ENCODE measurements at places on chromosomes 2 and 18. TPM values are rescaled to one million over a fixed set of nuclear protein-coding genes. Genes with fewer than 3 reads are reported as not detected.
A peak's percentile ranks its signal among the peaks of the same experiment; 100 is the strongest.

Gene LAMA1
- total RNA-seq = 3.1 TPM

Gene DLX2
- total RNA-seq = not detected

Gene RIF1
- total RNA-seq = 49.1 TPM

Gene SF3B6
- total RNA-seq = 60.5 TPM

Gene EML6
- total RNA-seq = 2.7 TPM

Gene SERPINB12
- total RNA-seq = not detected

Gene FAP
- 28.6 TPM for total RNA-seq

Gene POTEC
- total RNA-seq = not detected

Gene TMEM178A
- 2.0 TPM for total RNA-seq

Gene IL1RL2
- 0.54 TPM for total RNA-seq

Gene MARCO
- 29.2 TPM for total RNA-seq

DNA sequence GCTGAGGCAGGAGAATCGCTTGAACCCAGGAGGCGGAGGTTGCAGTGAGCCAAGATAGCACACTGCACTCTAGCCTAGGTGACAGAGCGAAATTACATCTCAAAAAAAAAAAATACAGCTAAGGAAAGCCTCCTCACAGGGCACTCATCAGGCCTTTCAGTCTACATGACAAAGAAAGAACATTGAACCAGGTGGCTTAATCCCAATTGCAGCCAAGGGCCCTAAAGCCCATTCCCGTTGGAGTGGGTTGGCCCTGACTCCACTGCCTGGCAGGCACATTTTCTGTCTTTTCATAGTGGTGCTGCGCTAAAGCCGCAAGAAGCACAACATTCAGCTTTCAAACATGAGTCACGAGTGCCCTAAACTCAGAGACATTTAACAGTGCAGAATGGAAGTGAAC is 372.5 kb downstream of the RNF144A start:
- H3K27ac ChIP-seq = no peak overlapping the region
- no peaks in the 10 kb centered on the region for H3K27me3 ChIP-seq
- no peaks in the 10 kb centered on the region for H3K36me3 ChIP-seq
- H3K4me3 ChIP-seq = no peak overlapping the region

DNA sequence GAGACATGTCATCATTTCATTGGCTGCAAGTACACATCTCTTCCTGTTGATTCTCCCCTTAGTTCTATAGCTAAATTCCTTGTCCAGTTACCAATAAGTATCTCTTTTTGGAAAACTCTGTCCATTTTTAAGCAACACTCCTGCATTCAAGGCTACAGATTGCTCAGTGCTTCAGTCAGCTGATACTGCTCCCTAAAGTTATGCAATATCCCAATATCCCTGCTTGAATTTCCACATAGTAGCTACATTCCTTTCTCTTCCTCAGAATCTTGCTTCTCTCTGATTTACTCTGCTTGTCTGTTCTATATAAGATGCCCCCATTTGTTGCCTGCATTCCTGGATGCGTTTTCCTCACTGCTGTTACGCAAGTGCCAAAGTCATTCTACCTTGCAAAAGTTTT is 109.8 kb downstream of the PARD3B start:
- no peak for DNase-seq
- no peaks in the 10 kb centered on the region for H3K27me3 ChIP-seq
- no peak overlapping the region for H3K27ac ChIP-seq
- no peak overlapping the region for H3K4me3 ChIP-seq
- no peaks in the 10 kb centered on the region for H3K36me3 ChIP-seq

GRCh38 chr18:21194871-21195771 is 46.9 kb upstream of the GREB1L start:
- H3K27me3 ChIP-seq = no peaks in the 10 kb centered on the region
- no peak overlapping the region for H3K27ac ChIP-seq
- H3K4me3 ChIP-seq = no peak overlapping the region
- H3K4me1 ChIP-seq = no peaks in the 10 kb centered on the region
- no peak for DNase-seq
- no peaks in the 10 kb centered on the region for H3K36me3 ChIP-seq

GRCh38 chr2:30981510-30981909 is 156.7 kb downstream of the GALNT14 start:
- no peaks in the 10 kb centered on the region for H3K4me1 ChIP-seq
- no peaks in the 10 kb centered on the region for H3K36me3 ChIP-seq
- no peak overlapping the region for H3K4me3 ChIP-seq
- H3K27me3 ChIP-seq = no peaks in the 10 kb centered on the region

DNA sequence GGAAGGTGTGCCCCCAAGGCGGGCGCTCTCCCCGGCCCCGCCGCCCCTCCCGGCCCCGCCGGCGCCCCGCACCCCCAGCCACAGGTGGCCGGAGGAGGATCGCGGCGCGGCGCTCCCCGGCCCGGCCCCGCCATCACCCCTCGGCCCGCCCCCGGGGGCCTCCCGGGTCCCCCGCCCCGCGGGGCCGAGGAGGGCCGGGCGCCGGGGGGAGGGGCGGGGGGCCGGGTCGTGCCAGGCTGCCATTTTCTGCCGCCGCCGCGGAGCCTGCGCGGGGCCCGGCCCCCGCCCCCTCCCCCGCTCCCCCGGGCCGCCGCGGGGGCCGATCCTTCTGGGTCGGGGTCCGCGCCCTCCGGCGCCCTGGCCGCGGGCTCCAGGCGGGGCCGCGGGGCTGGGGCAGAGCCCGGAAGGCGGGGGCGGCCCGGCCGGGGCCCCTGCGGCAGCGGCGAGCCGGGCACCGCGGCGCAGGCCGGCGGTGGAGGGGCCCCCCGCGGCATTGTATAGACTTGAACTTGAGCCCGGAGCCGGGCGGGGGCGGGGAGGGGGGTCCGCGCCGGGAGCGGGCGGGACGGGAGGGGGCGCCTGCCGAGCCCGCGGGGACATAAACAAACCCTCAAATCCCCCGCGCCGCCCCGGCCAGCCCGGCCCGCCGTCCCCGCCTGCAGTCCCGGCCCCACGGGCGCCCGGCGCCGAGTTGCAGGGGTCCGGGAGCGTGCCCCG is 556 bp downstream of the DNMT3A start:
- H3K27me3 ChIP-seq = no peaks in the 10 kb centered on the region
- no peaks in the 10 kb centered on the region for H3K4me1 ChIP-seq
- no peaks in the 10 kb centered on the region for H3K36me3 ChIP-seq
- DNase-seq = peak; percentile 83
- no peak overlapping the region for H3K27ac ChIP-seq

DNA sequence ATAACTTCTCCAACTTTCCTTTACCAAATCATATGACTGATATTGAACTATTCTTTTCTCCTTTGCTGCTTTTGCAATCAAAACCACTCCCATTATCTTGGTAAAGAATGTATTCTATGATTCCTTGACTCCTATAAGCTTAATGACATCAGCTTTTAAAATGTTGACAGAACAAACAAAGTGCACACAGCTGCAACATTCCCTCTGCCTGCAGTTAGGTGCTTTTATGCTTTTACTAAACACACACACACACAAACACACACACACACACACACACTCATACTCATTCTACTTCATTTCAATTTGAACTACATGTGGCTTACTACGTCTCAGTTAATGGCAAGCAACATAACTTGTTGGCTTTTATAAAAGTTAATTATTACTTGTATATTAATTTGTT is 946.6 kb downstream of the DPP10 start:
- no peak overlapping the region for H3K4me3 ChIP-seq
- H3K36me3 ChIP-seq = no peaks in the 10 kb centered on the region
- H3K27me3 ChIP-seq = no peaks in the 10 kb centered on the region
- no peaks in the 10 kb centered on the region for H3K4me1 ChIP-seq
- H3K27ac ChIP-seq = no peak overlapping the region

GRCh38 chr2:238696331-238696730 is 151.6 kb upstream of the TWIST2 start:
- H3K4me1 ChIP-seq = no peaks in the 10 kb centered on the region
- H3K4me3 ChIP-seq = no peak overlapping the region
- DNase-seq = no peak
- H3K36me3 ChIP-seq = no peaks in the 10 kb centered on the region
- H3K27ac ChIP-seq = no peak overlapping the region

- no peaks in the 10 kb centered on the region for H3K27me3 ChIP-seq
- no peaks in the 10 kb centered on the region for H3K36me3 ChIP-seq
- H3K27ac ChIP-seq = no peak overlapping the region
- no peak overlapping the region for H3K4me3 ChIP-seq
- no peak for DNase-seq
- H3K4me1 ChIP-seq = no peaks in the 10 kb centered on the region
These were observed 45.5 kb upstream of the COL5A2 start for GRCh38 chr2:189225032-189225431.

DNA sequence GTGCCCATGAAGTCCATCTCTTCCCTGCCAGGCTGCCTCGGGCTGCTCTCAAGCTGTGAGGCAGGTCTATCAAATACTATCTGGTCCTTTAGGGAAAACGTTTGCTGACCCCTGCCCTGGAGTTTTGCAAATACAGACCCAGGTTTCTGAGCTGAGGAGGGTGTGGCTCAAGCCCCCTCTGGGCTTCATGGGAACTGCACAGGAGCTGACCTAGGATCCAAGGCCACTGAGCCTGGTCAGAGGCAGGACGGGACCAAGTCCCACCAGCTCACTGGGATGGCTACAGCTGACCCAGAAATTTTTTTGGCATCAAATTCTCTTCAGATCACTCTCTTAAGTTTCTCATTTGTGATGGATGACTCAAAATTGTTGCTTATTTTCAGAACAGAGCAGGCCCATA is 14.1 kb downstream of the ZNF516 start:
- peaks cover 3% of the 10 kb centered on the region for H3K4me1 ChIP-seq
- no peaks in the 10 kb centered on the region for H3K27me3 ChIP-seq
- H3K36me3 ChIP-seq = no peaks in the 10 kb centered on the region
- H3K4me3 ChIP-seq = no peak overlapping the region
- H3K27ac ChIP-seq = no peak overlapping the region
- no peak for DNase-seq

- no peaks in the 10 kb centered on the region for H3K36me3 ChIP-seq
- H3K4me3 ChIP-seq = no peak overlapping the region
- H3K27ac ChIP-seq = no peak overlapping the region
- no peaks in the 10 kb centered on the region for H3K27me3 ChIP-seq
- DNase-seq = no peak
These were observed 153.2 kb downstream of the WDR7 start for GRCh38 chr18:56804395-56804794.

DNA sequence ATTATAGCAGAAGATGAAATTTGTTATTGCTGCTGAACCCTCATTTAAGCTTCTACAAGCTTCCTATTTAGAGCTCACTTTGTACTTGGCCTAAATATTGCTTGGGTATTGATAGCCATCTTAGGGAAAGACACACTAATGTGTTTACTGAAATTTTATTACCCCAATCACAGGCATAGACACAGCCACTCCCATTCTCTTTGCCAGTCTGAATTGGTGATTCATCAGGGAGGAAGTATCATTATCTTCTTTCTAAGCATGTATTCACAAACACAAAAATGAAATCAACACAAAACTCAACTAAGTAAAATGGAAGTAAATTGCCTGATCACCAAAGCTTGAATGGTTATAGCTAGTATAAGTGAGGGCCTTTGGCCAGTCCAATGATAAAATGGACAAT is 666.3 kb downstream of the TSN start:
- H3K36me3 ChIP-seq = no peaks in the 10 kb centered on the region
- no peaks in the 10 kb centered on the region for H3K4me1 ChIP-seq

GRCh38 chr2:114800371-114800770 is 357.9 kb downstream of the DPP10 start:
- H3K27ac ChIP-seq = no peak overlapping the region
- no peak overlapping the region for H3K4me3 ChIP-seq
- no peaks in the 10 kb centered on the region for H3K4me1 ChIP-seq

GRCh38 chr2:215726070-215726469 is 287.3 kb downstream of the MREG start:
- DNase-seq = no peak
- H3K27ac ChIP-seq = no peak overlapping the region
- H3K4me3 ChIP-seq = no peak overlapping the region
- no peaks in the 10 kb centered on the region for H3K27me3 ChIP-seq
- H3K36me3 ChIP-seq = no peaks in the 10 kb centered on the region

DNA sequence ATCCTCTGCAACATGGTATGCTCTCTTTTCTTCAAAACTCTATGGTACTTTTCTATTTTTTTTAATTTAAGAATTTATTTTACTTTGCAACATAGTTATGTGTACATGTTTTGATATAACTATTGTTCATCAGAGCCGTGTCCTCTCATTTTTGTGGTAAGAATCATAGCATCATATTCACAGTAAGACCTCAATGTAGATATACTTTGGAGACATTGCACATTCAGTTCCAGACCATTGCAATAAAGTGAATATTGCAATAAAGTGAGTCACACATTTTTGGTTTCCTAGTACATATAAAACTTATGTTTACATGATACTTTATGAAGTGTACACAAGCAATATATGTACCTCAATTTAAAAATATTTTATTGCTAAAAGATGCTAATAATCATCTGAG is 22.7 kb upstream of the LINC00305 start:
- H3K27ac ChIP-seq = no peak overlapping the region
- DNase-seq = no peak
- H3K27me3 ChIP-seq = no peaks in the 10 kb centered on the region
- H3K4me3 ChIP-seq = no peak overlapping the region
- no peaks in the 10 kb centered on the region for H3K4me1 ChIP-seq

- no peaks in the 10 kb centered on the region for H3K27me3 ChIP-seq
- no peak overlapping the region for H3K27ac ChIP-seq
- H3K4me1 ChIP-seq = no peaks in the 10 kb centered on the region
These were observed 220.1 kb downstream of the HAUS1 start for GRCh38 chr18:46324087-46324955.

GRCh38 chr18:7170292-7170691 is 52.7 kb upstream of the LAMA1 start:
- no peak overlapping the region for H3K27ac ChIP-seq
- H3K27me3 ChIP-seq = no peaks in the 10 kb centered on the region
- no peaks in the 10 kb centered on the region for H3K4me1 ChIP-seq

DNA sequence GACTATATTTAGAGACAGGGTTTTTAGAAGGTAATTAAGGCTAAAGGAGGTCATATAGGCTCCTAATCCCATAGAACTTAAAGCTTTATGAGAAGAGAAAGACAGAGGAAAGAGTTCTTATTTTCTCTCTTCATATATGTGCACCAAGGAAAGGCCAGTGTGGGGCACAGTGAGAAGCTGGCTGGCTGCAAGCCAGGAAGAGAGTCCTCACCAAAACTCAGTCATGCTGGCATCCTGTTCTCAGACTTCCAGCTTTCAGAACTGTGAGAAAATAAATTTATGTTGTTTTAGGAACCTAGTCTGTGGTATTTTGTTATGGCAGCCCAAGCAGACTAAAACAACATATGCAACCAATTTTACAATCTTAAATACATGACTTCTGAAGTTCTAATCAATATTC is 31.5 kb upstream of the ATIC start:
- H3K36me3 ChIP-seq = no peaks in the 10 kb centered on the region
- DNase-seq = no peak
- no peaks in the 10 kb centered on the region for H3K4me1 ChIP-seq

DNA sequence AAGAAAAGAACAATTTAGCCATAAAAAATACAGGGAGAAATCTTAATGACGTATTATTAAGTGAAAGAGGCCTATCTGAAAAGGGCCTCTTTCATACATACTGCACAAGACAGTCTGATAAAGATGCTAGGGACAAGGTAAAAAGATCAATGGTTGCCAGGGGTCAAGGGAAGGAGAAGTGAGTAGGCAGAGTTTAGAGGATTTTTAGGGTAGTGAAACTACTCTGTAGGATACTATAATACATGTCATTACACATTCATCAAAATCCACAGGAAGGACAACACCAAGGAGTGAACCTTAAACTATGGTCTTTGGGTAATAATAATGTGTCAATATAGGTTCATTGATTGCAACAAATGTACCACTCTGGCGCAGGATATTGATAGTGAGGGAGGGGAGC is 289.3 kb downstream of the FSIP2 start:
- no peak overlapping the region for H3K27ac ChIP-seq
- no peak overlapping the region for H3K4me3 ChIP-seq
- no peaks in the 10 kb centered on the region for H3K36me3 ChIP-seq
- DNase-seq = no peak
- H3K27me3 ChIP-seq = no peaks in the 10 kb centered on the region
- no peaks in the 10 kb centered on the region for H3K4me1 ChIP-seq

Data from aorta (tissue), 5 donors.